T follicular helper cell (primary cell): ENCODE measurements at places on chromosomes 7 and 10.

GRCh38 chr10:23201837-23202236, 9.7 kb downstream of the PTF1A start:
- no peak for DNase-seq

GRCh38 chr7:45151131-45151684, 6.4 kb upstream of the RAMP3 start:
- DNase-seq: no peak

DNA sequence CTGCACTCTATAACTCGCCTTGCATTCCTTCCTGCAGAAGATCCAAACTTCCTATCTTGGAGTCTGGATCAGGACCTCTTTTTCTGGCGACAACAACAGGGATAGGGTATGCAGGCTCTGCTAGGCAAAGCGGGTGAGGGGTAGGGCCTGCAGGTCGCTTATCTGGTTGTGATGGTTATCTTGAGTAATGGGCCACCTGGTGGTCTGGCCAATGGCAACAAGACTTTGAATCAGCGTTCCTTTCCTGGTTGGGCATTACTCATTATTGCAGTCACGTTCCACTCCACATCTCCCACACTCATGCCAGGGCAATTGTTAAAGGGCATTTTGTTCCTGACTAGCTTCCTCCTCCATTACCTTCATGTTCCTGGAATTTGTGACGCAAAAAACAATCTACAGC, 48.4 kb upstream of the PLXDC2 start:
- DNase-seq: no peak

DNA sequence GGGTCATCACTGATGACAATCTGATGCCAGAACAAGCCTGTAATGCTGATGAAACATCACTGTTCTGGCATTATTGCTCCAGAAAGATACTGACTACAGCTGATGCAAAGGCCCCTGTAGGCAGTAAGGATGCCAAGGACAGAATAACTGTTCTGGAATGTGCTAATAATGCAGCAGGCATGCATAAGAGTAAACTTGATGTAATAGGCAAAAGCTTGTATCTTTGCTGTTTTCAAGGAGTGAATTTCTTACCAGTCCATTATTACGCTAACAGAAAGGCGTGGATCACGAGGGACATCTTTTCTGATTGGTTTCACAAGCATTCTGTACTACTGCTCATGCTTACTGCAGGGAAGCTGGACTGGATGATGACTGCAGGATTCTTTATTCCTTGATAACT, 18.7 kb downstream of the LCOR start:
- no peak for DNase-seq

- DNase-seq: no peak
These were observed 33.5 kb upstream of the RNF148 start for GRCh38 chr7:122736183-122736582.

DNA sequence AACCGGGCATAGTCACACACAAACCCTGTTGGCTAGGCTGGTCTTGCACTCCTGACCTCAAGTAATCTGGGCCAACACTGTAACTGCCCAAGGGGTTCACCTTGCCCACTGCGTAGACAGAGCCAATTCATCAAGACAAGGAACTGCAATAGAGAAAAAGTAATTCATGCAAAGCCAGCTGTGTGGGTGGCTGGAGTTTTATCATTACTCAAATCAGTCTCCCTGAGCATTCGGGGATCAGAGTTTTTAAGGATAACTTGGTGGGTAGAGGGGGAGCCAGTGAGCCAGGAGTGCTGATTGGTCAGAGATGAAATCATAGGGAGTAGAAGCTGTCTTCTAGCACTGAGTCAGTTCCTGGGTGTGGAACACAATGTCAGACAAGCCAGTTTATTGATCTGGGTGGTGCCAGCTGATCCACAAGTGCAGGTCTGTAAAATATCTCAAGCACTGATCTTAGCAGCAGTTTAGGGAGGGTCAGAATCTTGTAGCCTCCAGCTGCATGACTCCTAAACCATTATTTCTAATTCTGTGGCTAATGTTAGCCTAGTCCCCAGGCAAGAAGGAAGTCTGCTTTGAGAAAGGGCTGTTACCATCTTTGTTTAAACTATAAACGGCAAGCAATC, 15.6 kb upstream of the FXYD4 start:
- DNase-seq: no peak
